ENCODE measurements at places on chromosomes 16 and 17.

DNA sequence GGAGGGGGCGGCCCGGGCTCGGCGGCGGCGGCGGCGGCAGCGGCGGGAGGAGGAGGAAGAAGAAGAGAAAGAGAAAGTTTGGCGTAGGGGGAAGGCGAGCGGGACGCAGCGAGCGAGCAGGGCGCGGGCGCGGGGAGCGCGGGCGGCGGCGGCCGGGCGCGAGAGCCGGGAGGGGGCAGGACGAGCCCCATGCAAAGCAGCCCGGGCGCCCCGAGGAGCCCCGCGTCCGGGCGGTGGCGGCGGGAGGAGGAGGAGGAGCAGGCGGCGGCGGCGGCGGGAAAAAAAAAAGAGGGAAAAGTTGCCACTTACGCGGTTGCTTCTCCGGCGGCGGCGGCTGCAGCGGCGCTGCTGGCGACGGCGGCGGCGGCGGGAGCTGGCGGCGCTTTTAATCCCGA, 10.3 kb upstream of the ZFHX3 start:
- no peak for DNase-seq

GRCh38 chr16:86663685-86664521, 85.6 kb downstream of the FOXL1 start:
- DNase-seq, result no peak

DNA sequence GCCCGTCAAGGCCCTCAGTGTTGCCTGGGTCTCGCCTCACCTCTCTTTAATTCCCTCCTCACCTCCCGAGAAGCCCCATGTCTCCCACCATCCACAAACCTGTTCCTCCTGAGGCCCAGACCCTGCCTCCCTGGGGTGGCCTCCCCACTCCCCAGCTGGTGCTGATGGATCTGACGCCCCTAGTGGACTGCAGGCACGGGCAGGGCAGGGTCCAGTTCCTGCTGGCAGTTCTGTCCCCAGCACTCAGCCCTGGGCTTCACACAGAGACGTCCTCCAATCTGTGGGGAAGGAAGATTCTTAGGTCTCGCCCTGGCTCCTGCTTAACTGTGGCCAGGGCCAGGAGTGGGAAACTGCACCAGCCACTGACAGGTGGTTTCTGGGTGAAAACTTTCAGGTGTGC, 108.8 kb downstream of the AMFR start:
- no peak for DNase-seq

DNA sequence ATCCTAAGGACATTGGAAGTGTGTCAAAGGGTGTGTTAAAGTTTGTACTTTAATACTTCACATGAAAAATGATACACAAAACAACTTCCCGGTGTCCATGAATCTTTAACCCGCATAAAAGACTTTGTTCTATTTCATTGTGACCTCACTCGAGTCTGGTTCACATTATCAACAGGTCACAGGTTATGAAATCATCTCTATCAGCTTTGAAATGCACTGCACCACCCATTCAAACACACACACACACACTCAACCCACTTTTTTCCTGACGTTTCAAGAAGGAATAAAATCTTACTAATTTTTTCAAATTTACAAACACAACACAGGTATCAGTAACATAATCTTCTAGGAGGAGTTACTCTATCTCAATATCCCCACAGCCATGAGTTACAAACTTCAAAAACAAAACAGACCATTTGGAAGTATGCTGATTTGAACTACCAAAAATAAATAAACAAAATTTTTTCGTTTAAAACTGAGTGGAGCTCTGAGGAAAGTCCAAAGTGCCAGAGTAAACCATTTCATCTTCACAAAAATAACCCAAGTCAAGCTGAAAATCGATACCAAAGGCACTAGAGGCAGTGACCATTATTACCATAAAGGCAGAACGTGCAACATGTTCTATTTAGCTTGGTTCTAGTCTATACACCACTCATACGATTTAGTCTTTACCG, 2.7 kb downstream of the ACOX1 start:
- DNase-seq, result no peak

- no peak for DNase-seq
Measured at GRCh38 chr17:11391134-11391533, 150.1 kb downstream of the SHISA6 start.

DNA sequence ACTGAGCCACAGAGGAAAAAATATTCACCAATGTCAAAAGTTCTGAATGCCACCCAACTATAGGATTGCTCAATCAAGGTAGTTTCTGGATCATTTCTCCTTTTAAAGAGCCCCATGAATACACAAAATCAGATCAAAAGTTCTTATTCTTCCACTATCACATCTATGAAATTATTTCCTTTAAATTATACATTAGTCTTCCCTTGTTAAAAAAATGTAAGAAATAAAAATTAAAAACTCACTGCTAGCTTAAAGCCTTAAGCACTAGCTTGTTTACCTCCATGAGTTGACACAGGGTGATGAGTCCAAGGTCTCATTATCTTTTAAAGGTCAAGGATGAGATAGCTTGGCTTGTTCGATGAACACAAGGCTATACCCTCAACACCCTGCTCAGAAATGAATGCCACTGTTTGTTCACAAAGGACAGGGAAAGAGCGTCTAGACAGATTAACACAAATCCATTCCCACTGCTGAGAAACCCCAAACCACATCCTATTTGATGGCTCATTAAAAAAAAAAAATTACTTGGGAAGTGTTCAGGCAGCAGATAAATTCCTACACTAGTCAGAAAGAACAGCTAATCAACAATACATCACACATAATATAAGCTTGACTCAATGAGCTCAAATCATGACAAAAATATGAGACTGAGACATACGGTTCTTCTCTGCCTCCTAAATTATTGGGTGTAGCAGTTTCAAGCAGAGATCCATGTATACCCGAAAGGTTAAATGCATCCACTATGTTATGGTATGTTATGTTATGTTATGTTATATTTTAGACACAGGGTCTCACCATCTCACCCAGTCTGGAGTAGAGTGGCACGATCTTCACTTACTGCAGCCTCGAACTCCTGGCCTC, 118.9 kb downstream of the PARN start:
- DNase-seq, result no peak

DNA sequence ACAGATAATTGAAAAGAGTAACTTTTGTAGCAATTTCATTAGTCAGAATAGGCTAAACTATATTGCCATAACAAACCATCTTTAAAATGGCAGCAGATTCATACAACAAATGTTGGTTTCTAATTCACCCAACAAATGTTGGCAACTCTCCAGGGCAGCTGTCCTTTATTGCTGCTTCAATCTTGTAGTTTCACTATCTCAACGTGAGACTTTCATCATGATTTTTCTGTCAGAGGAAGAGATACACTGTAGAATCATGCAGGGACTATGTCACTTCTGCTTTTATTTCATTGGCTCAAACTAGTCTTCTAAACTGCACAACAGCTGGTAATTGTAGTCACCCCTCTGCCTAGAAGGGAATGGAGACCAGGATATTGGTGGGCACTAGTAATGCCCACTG, 174.2 kb downstream of the TANC2 start:
- no peak for DNase-seq

- DNase-seq, result no peak
Measured at GRCh38 chr17:63635787-63636186, 13.6 kb downstream of the MAP3K3 start.

DNA sequence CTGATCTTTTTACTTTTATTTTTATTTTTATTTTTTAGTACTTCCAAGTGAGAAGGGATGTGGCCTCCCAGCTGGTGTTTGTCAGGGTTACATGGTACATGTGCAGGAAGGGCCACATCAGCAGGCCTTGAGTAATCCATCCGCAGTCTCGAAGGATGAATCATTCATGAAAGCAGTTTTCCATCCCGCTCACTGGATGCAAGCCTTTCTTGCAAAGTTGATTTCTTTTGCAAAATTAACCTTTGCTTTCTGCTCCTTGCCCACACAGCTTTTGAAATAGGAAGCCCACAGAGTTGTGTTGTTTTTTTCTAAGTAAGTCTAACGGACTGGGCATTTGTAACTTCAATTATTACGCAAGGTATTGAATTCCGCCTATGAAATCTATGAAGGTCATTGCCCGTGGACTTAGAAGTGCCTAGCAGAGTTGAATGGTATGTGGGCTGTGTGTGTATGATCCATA, 157.4 kb downstream of the PRKCA start:
- no peak for DNase-seq

DNA sequence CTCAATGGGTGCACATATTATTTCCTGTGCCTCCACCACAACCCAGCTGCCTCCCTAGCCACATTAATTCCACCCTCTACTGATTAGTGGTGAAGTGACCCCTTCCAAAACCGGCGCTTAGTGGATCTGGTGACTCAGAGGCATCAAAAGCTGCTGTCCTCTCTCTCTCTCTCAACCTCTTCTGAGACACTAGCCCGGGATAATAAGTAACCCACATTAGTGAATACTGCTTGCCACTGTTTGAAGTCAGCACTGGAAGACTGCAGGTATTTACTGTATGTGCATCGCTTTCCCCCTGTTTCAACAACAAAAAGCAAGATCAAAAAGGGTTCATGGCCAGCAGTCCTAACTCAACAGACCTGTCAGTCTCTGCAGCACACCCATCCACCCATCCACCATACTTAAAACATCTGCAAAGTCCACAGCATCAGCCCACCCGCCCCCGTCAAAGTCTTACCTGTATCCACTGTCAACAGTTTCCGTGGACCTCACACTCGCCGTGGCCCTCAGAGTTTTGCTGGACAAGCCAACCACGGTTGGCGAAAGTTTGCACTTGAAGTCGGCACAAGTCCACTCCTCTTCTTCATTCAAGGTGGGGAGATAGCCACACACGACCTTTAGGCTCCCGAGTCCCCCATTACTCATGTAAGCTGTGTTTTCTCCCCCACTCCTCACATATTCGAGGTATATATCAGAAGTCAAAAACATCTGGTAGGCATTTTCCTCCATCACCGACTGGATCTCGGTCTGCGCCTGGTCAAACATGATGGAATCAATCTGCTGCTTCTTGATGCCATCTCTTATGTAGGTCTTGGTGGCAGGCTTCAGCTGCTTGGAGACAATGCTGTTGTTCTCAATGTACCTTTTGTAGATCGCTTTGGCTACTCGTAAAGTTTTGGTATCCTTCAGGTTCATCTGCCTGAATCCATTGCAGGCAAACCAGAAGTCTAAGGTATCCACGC, 3.8 kb downstream of the AXIN2 start:
- no peak for DNase-seq

GRCh38 chr16:57993438-57993837, 7.0 kb downstream of the ZNF319 start:
- no peak for DNase-seq

- DNase-seq, result no peak
Measured at GRCh38 chr17:34899643-34900291, 61.5 kb downstream of the CCT6B start.

DNA sequence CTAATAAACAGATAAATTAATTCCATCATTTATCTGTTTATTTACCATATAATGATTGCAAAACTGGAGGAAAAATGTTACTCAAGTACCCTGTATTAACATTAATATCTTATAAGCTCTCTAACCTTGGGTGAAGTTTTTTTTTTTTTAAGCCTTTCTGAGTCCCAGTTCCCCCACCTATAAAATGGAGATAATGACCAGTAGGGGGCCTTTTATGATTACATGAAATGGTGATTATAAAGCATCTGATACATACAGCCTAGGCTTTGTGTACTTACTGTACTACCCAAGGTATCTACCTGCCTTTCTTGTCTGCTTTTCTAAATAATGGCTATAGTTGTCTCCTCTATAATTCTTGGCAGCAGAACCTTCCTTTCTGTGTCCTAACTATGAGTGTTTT, 22.6 kb downstream of the LRRC36 start:
- DNase-seq, result no peak

DNA sequence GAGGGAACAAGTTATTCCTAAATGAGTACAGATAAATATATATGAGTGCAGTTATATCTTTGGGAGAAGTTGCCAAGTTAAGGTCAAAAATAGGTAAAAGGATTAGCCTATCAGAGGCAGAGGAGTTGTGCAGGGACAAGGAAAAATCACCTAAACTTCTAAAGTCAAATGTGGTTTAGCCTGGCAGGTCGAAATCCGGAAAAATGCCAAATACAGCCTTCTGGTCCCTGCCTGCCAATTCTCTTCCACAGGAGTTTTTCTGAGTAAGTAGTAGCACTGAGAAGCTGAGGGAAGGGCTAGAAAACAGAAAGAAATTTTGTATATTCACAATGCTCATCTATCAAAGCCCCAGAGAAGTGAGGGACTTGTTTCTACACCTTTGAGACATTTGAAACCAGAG, 17.6 kb upstream of the CES5A start:
- DNase-seq, result no peak

DNA sequence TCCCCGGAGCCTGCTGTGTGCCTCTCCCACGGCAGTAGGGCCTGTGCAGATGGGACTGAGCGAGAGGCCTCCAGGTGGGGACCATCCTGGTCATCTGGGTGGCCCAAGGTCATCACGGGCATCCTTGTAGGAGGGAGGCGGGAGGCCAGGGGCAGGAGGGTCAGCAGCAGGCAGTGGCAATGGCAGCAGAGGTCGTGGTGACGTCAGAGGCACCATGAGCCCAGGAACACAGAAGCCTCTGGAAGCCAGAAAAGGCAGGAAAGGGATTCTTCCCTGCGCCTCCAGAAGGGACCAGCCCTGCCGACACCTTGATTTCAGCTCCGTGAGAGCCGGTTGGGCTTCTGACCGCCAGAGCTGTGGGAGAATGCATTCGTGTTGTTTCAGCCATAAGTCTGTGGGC, 190.3 kb downstream of the BANP start:
- DNase-seq, result no peak

- DNase-seq, result no peak
Measured at GRCh38 chr17:7988750-7989178, 13.7 kb upstream of the GUCY2D start.

GRCh38 chr17:75371981-75372380, 33.5 kb downstream of the GRB2 start:
- no peak for DNase-seq

- no peak for DNase-seq
Measured at GRCh38 chr16:22091721-22092120, 620 bp upstream of the VWA3A start.

- no peak for DNase-seq
Measured at GRCh38 chr17:76134911-76135809, 5.9 kb downstream of the FOXJ1 start.

DNA sequence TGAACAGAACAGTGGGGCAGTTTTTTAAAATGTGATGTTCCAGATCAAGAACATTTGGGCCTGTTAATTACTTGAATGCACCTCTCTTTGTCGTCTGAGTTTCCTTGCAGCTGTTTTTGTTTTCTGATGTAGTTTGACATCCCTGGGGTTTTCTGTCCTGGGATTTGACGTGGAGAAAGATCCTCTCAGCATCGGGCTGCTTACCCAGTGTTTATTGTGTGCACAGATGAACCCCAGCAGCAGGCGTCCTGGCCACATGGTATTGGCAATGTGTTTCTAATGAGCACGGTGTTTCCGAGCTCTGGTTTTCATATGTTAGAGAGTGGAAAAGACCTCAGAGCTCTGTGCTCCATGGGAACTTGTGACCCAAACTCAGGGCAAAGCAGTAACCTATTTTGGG, 191.1 kb upstream of the IRX3 start:
- no peak for DNase-seq

DNA sequence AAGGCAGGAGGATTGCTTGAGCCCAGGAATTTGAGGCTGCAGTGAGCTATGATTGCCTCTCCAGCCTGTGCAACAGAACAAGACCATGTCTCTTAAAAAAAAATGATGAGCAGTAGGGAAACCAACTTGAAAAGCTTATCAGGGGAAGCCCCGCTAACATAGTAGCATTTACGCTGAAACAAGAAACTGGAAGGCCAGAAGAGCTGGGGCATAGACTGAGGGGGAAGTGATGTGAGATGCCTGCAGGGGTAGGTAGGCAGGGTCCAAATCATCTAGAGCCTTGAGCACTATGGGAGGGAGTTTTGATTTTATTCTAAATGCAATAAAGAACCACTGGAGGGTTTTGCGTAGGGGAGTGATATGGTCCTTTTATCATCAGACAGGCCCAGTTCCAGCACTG, 139.3 kb downstream of the CYB561 start:
- no peak for DNase-seq

GRCh38 chr17:1362964-1363363, 37.1 kb downstream of the YWHAE start:
- DNase-seq, result no peak

Data from activated naive CD4-positive, alpha-beta T cell (primary cell).